ENCODE measurements at places on chromosomes 11 and 22.

- no peak for DNase-seq
These were observed 98.2 kb upstream of the NAV2 start for GRCh38 chr11:19614370-19614940.

DNA sequence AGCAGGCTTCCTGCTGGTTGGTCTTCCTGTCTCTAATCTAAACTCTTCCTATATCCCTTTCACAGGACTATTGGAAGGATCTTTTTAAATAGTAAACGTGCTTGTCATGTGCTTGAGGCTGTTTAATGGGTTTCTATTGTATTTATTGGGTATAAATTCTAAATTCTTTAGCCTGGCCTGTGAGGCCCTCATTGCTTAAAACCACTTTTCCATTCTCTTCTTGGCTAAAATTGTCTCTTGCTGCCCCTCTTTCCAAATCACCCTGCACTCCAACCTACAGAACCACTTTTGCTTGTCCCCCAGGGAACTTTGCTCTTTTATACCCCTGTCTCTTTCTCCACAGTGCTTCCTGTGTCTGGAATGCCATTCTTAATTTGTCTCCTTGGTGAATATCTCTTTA, 46.4 kb upstream of the MUC15 start:
- no peak for DNase-seq

DNA sequence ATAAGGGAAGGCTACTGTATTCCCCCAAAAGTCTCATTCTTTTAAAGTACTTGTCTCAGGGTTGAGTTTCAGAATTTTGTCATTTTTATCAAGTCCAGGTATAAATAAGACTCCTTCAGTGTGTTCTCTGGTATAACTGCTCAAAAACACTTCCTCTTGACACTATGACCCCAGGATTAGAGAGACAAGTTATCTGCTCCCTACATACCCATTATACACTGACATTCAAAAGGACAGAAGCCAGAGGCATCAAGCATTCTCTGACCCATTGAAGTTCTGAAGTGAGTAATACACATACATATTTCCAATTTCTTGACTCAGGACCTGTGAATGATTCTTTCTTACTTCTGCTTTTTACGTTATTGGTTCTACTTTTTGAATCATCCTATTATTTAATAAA, 447.8 kb upstream of the CNTN5 start:
- DNase-seq: no peak

DNA sequence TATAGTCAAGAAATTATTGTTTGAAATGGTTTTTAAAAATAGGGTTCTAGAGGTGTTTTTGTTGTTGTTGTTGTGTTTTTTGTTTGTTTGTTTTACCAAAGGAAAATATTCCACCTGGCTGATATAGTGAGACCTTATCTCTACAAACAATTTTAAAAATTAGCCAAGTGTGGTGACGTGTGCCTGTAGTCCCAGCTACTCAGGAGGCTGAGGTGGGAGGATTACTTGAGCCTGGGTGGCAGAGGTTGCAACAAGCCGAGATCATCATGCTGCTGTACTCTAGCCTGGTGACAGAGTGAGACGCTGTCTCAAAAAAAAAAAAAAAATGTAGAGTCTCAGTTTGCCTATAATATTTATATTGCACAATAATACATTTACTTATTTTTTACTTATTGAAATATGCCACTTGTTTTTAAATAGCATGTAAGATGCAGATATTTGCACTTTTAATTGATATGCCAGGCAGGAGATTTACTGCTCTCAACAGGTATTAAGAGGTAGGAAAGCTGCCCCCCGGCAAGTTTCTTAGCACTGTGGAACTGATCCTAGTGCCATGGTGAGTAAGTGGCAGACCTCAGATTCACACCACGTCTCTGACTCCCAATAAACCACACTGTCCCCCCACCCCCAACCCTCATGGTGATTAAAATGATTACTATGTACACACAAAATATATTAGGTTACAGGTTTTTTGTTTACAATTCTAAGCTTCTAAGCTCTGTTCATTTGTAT, 157.4 kb downstream of the TEAD1 start:
- no peak for DNase-seq

- DNase-seq: no peak
These were observed 9.8 kb upstream of the MPEG1 start for GRCh38 chr11:59222464-59223060.
